Amniotic epithelial cell (primary cell): ENCODE measurements at places on chromosomes 2 and 18.
A peak's percentile ranks its signal among the peaks of the same experiment; 100 is the strongest.

DNA sequence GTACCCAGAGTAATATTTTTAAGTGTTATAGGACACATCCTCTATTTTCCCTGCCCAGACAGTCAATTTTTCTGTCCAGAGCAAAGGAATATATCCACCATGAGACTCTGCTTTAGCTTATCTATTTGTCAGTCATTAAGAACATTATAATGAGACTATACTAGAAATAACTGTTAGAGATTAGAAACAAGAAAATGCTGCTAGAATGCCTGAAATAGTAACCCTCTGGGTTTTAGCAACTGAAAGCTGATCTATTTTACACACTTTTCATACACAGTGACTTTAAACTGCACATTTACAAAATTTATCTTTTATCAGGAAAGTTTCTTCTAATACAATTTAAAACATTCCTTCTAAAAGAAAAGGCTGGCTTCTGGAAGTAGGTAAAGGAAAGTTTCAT is 39.6 kb downstream of the MBD2 start:
- no peak for DNase-seq

DNA sequence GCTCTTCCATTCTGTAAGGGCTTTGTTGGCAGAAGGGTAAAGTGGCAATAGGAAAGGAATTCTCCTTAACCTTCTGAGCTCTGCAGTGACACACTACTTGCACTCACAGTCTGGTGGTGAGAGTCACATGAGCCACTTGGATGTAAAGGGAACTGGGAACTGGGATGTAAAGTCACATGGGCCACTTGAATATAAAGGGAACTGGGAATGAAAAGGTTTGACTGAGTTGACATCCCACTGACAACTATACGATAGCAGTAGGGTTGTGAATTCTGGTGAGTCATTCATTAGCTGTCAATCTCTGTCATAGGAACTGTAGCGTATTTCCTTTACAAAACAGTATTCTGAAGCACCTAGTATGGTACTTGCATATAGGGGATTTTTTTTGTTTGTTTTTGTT is 5.5 kb downstream of the RPE start:
- no peak for DNase-seq

GRCh38 chr18:58325494-58325893 is 281.5 kb downstream of the NEDD4L start:
- DNase-seq, result no peak

- no peak for DNase-seq
These were observed 87.1 kb downstream of the CACNB4 start for GRCh38 chr2:152011724-152012123.

- no peak for DNase-seq
These were observed 148.2 kb upstream of the GLI2 start for GRCh38 chr2:120587279-120587996.

- no peak for DNase-seq
These were observed 25.5 kb downstream of the TTR start for GRCh38 chr18:31617031-31617717.

GRCh38 chr2:95056461-95057459 is 31.3 kb downstream of the MAL start:
- DNase-seq, result no peak

- DNase-seq, result peak; percentile 27
These were observed 1246.3 kb upstream of the PIK3C3 start for GRCh38 chr18:40708726-40709125.

DNA sequence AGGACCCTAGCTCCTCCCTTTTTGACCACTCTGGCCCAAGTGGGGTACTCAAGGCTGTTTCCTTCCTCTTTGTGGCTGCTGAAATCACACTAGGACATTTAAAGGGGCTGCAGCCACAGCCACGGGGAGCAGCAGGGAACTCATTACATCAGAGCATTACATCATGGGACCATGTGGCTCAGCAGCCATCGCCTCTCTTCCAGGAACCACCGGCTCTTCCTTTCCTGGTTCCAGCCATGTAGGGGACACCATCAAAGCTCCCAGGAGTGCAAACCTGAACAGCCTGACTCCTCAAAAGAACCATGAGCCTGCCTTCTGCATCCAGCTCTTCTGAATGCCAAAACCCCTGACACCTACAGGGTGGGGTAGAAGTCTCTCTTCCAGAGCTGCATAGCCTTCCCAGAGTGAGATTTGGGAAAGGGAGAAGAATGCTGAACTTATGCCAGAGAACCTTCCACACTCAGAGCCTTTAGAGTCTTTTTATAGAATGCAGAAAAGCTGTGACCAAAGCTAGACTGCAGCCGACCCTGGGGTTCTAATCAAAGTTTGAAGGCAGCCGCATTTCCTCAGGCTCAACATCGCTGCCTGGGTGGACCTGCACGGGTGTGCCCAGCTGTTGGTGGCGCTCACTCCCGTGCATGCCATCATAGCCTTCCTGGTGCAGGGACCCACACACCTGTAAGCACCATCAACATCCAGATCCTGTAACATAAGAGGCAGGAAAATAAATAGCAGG is 121.7 kb downstream of the KLHL29 start:
- DNase-seq, result no peak

GRCh38 chr18:57831597-57832377 is 28.7 kb upstream of the ATP8B1 start:
- no peak for DNase-seq

GRCh38 chr2:226725126-226725860 is 74.3 kb downstream of the IRS1 start:
- DNase-seq, result no peak

DNA sequence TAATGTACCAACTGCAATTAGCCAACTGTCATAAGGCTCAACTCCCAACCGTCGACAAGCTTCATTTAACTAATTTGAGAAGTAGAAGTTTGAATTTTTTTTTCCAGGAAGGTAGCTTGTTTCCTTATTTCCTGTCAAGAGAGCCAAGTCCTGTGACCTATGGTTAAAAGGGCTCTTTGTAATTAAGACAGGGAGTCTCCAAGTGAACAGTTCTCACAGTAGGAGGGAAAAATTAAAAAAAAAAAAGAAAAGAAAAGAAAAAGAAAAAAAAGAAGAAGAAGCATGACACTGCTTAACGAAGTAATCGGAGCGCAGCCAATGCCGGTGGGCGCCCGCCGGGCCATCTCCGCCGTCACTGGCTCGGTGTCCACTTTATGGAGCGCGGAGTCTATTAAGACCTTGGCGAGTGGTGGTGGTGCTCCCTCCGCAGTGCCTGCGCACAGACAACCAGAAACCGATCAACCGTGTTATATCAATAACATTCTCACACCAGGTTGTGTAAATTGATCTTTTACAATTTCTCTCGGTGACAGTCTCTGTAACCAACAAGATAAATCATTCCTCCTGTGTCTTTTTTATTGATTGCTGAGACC is 197.2 kb upstream of the POU3F3 start:
- DNase-seq, result no peak

DNA sequence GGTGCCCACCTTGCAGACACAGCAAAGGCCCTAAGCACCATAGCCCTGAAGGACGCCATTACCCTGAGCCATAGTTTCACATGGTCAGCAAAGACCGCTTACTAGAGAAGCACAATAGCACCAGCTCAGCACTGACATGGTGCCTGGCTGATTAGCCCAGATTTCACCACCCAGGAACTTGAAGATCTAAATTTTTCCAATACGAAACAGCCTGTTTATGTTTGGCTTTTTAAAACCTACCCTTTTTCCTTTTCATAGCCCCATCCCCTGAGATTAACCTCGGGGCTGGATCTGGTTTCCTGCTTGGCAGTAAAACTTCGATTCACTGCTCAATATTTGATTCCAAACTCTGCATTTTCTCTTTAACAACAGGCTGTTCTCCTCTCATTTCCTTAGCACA is 158.5 kb upstream of the PID1 start:
- no peak for DNase-seq

- DNase-seq, result no peak
These were observed 6.2 kb upstream of the SDC1 start for GRCh38 chr2:20231159-20231558.

DNA sequence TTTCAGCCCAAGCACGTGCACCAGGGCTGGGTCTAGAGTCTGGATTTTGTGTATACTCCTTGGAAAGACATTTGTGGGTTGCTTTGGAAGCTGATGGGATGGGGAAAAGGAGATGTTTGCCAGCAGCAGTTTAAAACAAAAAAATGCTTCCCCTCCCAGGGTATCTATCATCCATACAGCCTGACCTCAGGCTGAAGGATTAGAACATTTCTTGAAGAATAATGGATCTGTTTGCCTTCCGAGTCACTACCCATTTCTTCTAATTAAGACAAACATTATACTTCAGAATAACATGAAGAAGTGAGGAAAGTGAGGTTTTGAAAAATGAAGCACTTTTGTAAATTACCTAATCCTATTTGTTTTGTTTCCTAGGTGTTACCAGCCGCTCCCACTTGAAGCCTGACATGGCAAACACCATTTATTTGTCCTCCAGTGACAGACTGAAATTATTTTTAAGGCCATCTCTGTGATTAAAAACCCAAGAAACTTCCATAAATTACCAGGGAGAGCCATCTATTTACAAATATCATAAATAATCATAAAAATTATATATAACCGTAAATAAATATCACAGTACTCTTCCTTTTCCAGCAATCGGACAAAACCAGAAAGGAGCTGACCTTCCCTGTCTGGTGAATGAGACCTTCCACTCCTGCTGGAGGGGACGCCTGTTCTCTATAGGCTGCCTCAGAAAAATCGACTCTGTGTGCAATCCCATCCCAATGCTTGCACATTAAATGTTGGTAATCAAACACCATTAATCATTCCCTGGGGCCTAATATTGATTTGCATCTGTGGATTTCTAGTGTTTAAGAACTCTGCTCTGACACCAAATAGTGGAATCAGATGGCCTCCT is 106.8 kb downstream of the C1D start:
- no peak for DNase-seq

GRCh38 chr18:51069885-51070284 is 39.9 kb downstream of the SMAD4 start:
- DNase-seq, result no peak

GRCh38 chr18:32730620-32731091 is 42.2 kb downstream of the KLHL14 start:
- no peak for DNase-seq

- no peak for DNase-seq
These were observed 7.1 kb downstream of the RFTN2 start for GRCh38 chr2:197668296-197668695.

- no peak for DNase-seq
These were observed 108.5 kb upstream of the PGAP1 start for GRCh38 chr2:197035002-197035401.

DNA sequence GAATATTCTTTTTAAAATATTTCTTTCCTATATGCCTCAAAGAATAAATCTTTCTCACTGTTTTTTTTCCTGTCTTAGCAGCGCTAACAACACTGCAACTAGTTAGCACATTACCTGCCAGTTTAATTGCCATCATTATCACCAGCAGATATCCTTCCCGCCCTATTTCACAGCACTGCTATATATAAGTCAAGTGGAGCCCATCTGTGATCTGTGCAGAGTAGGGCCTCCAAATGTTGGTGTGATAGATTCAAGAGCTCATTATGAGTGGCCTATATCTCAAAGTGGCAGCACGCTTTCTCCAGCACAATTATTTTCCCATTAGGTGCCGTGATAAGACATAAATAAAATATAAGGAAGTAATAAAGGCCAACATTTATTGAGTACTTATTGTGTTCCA is 19.8 kb upstream of the RGPD4 start:
- DNase-seq, result no peak

GRCh38 chr2:1307670-1308069 is 105.6 kb upstream of the TPO start:
- no peak for DNase-seq

- DNase-seq, result no peak
These were observed 10.8 kb downstream of the AGAP1 start for GRCh38 chr2:235504441-235505180.

DNA sequence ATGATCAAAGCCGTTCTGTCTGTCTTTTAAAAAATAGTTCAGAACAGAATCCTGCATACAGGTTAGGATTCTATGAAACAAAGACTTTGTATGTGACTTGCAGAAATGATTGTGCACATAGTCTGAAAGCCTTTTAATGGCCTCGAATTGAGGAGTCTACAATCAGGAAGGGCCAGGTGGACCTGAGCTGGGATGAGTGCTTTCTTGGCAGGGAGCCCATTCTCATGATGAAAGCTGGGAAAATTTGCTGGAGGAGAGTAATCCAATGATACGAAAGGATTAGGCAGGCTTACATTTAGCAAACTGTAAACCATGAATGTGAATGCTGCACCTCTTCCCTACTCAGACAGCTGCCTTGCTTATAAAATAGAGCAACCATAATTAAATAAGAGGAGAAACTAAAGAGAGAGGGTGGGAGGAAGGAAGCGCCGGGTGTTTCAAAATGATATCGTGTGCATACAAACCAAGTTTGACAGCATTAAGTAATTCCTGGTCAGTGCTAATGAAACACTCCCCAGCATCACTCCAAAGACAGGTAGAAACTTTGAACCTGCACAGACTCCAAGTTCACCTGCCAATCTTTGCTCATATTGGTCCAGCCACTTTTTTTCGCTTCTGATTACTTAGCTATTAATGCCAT is 23.7 kb upstream of the CXCR4 start:
- no peak for DNase-seq

GRCh38 chr2:53476834-53477233 is 290.8 kb upstream of the CHAC2 start:
- DNase-seq, result no peak

DNA sequence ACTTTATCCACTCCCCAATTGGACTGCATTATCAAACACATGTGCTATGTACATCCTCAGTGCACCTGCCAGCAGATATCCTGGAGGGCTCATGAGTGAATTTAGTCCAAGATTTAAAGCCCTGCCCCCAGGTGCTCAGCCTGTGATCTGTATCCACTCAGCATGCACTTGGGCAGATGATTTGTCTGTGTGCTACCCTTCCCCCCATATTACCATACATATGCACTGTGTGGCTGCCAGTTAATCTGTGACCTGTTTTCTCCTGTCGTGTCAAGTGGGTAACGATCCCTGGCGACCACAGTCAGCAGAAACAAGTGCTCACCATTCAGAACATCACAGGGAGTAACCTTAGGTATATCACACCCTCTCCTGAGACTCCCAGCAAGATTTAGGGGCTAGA is 10.2 kb downstream of the NAGK start:
- no peak for DNase-seq

- DNase-seq, result no peak
These were observed 162.0 kb downstream of the SLC4A3 start for GRCh38 chr2:219789476-219789875.

DNA sequence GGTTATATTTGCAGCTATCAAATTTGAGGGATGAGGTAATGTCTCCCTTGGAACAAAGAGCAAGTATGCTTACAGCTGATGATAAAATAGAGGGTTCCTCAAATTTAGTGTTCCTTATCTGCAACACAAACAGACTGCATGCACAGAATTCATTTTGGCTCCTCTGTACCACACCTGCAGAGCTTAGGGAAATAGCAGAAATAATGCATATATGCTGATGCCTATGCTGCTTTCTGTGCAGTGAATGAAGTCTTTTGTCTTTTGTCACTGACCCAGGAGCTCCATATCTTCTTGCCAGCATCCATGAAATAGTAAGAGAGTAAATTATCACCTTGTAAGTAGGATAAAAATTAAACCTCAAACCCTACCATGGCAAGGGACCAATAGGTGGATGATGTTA is 69.8 kb downstream of the NCKAP1 start:
- DNase-seq, result no peak

GRCh38 chr2:175605640-175606009 is 396.4 kb downstream of the LNPK start:
- no peak for DNase-seq
